Stimulated activated CD4-positive, alpha-beta T cell treated with anti-CD3 and anti-CD28 coated beads, Interleukin-1b, Interleukin-23, amount 100 ng/mL, for 1 hour (primary cell): ENCODE measurements at places on chromosomes 4 and X.

- DNase-seq, result no peak
These were observed 372.9 kb downstream of the KLHL13 start for GRCh38 chrX:117743469-117744251.

- no peak for DNase-seq
These were observed 1637.3 kb upstream of the PABPC4L start for GRCh38 chr4:135838889-135839288.

DNA sequence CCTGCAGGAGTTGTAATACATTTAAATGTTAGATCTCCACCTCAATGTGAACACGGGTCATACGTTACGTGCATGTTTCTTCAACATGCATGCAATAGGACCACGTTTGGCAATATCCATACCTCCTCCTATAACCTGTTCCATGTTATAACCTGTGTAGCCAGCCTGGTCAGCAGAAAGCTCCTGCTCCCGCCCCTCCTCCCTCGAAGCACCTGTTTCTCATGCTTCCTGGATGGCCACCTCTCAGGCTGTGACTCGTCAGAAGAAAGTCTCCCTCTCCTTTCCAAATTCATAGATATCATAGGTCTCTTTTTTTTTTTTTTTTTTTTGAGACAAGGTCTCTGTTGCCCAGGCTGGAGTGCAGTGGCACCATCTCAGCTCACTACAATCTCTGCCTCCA lies 96.5 kb downstream of the HMX1 start:
- no peak for DNase-seq

- no peak for DNase-seq
These were observed 208.6 kb upstream of the TECRL start for GRCh38 chr4:64617800-64618199.

- no peak for DNase-seq
These were observed 178.4 kb downstream of the TECRL start for GRCh38 chr4:64230709-64231310.

DNA sequence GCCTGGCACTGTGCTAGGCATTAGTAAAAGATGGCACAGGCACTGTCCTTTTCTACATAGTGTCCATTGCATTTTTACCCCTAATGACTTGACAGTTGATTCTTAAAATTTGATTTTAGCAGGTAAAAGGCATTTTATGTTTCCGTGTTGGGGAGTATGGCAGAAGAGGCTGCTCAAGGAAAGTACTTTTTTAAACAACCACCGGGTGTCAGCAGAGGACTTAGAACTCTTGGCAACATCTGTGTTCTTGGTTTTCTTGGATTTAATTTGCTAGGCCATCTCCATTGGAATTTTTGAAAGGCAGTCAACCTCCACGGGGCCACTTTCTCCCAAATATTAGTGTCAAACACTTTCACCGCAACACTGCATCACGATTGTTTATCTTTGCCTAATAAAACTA lies 102.9 kb downstream of the TSPAN7 start:
- DNase-seq, result no peak

- DNase-seq, result no peak
These were observed 2.4 kb upstream of the CFAP299 start for GRCh38 chr4:80333121-80333520.

- DNase-seq, result no peak
These were observed 354.5 kb upstream of the BOD1L1 start for GRCh38 chr4:13982010-13982409.

DNA sequence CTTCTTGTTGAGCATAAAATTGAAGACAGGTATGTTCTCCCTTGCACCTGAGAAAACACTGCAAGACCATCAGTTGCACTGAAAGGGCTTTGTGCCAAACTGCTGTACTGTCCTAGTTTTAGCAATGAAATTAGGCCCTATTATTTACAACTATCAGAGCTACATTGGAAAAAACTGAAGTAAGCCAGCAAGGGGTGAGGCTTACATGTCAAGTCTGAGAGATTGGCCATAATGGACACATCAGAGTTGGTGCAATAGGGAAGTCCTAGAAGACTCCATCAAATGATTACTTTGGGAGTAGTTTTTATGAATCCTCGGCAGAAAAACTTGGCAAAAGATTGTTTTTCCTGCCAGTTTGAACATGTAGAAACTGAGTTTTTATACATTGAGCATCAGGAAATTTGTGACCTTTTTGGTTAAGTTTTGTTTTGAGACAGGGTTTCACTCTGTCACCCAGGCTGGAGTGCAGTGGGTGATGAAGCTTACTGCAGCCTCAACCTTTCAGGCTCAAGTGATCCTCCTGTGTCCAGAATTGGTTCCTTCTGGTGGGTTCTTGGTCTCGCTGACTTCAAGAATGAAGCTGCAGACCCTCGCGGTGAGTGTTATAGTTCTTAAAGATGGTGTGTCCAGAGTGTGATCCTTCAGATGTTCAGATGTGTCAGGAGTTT lies 160.1 kb upstream of the BANK1 start:
- no peak for DNase-seq

- no peak for DNase-seq
These were observed 12.0 kb downstream of the CYP4V2 start for GRCh38 chr4:186203406-186203805.

DNA sequence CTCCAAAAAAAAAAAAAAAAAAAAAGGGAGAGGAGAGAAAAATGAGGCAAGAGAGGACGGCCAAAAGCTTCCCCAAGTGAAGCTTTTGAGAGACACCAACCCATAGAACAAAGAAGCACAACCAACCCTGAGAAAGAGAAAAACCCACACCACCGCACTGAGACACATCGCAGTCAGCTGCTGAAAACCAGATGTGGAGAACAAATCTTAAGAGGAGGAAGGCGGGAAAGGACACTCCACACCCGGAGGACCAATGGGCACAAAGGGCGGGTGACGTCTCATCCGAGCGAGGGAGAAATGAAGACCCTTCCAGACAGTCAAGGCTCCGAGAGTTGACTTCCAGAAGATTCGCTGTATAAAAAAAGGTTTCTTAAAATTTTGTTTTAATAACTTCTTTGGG lies 112.1 kb downstream of the AFAP1 start:
- no peak for DNase-seq

DNA sequence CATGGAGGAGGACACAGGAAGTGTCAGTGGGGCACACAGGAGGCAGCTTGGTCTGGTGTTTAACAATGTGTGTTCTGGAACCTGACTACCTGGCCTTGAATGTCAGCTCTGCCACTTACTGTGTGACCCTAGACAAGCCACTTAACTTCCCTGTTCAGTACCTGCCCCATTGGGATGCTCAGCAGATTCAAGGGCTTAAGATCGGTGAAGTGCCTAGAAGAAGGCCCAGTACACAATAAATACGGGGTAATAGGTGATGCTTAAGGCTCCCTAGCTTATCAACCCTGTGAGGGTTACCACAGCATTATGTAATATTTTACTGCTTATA lies 1.6 kb upstream of the CHIC2 start:
- no peak for DNase-seq

DNA sequence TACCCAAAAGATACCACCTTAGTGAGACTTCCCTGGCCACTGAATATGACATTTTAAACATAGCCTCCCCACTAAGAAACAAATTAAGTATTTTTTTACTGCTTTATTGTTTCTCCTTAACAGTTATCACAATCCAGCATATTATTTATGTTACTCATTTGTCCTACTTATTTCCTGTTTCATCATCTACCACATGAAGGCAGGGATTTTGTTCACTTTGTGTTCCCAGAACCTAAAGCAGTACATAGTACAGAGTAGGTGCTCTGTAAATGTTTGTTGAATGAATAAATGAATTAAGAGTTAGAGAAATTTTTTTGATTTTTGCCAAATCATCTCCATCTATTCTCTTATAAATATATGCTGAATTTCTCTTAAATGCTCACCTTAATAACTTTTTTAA lies 318.4 kb upstream of the GIMD1 start:
- DNase-seq, result no peak

GRCh38 chr4:75820676-75821075 lies 81.6 kb downstream of the PPEF2 start:
- no peak for DNase-seq

- DNase-seq, result no peak
These were observed 1.4 kb downstream of the CXXC4 start for GRCh38 chr4:104493081-104493831.

GRCh38 chrX:24387724-24388123 lies 27.3 kb downstream of the SUPT20HL1 start:
- DNase-seq, result no peak

GRCh38 chr4:80043541-80043940 lies 29.5 kb downstream of the ANTXR2 start:
- no peak for DNase-seq

DNA sequence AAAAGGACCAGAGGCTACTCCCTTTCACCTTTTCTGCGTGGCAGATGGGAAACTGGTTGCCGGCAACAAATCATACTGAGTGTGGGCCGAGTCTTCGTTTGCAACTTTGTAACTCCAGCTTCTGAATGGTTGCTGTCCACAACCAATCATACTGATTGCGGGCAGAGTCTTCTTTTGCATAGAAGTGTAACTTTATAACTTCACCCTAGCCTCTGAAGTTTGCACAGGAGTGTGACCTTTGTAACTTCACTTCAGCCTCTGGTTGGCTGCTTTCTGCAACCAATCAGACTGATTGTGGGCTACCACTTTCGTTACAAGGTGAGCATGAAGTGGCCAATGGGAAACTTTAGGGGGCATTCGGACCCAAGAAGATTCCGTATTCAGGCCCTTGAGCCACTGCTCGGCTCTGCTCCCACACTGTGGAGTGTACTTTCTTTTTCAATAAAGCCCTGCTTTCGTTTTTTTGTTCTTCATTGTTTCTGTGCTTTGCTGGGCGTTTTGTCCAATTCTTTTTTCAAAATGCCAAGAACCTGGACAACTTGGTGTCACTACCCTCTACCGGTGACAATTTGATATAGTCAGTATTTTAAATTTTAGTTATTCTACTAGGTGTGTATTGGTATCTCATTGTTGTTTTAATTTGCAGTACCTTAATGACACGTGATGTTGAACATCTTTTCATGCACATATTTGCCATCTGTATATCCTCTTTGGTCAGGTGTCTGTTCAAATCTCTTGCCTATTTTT lies 9.0 kb upstream of the PAGE5 start:
- DNase-seq, result no peak

GRCh38 chr4:7382634-7383014 lies 52.1 kb downstream of the PSAPL1 start:
- DNase-seq, result no peak

DNA sequence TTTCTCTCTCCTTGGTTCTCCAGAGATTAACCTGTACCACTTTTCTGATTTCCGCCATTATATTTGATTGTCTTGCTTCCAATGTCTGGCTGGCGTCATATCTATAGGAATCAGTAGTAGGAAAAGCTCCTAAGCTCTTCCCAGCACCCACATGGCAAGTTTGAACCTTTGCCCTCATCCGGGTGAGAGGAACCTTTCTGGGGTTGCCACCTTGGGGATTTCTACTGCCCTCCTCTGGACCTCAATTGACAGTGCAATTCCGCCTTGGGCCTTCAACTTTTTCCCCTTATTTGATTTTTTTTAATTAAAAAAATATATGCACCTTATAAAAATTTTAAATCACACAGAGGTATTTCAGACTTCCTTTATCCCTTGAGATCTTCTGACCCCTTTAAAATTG lies 2.0 kb upstream of the CXorf66 start:
- no peak for DNase-seq

DNA sequence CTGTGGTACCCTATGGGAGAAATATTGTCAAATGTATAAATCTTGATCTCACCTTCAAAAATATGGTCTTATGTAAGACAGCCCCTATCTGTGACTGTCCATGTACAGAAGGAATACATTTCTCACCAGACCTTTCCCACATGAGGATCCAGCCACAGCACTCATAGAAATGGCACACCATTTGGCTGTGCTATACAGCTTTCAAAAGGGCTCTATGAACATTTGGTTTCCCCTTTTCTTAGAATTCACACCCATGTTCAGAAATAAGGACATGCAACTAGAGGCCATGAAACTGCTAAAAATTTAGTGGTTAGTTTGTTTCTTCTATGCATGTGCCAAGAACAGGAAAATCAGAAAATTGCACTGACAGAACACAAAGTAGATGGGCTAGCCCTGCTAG lies 62.7 kb downstream of the ANTXR2 start:
- DNase-seq, result no peak

DNA sequence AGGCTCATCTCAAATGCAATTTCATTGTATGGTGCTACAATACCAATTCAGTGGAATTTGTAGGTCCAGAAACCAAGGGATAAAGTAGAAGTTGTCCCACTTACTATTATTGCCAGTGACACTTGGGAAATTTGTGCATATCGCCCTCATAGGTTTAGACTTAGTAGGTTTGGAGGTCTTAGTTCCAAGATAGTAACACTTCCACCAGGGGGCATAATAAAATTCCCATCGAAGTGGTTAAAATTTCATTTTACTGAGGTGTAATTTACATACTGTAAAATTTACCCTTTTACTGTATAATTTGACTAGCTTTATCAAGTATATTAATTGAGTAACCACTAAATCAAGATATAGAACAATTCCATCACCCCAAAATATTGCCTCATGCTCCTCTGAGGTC lies 174.6 kb downstream of the INPP4B start:
- DNase-seq, result no peak

GRCh38 chr4:145796346-145796745 lies 116.4 kb downstream of the C4orf51 start:
- no peak for DNase-seq

GRCh38 chrX:21745756-21746155 lies 12.2 kb downstream of the SMPX start:
- DNase-seq, result no peak

GRCh38 chr4:109576462-109576861 lies 16.4 kb downstream of the MCUB start:
- DNase-seq, result no peak

GRCh38 chr4:98609934-98610333 lies 48.5 kb downstream of the TSPAN5 start:
- no peak for DNase-seq

GRCh38 chr4:72326692-72327632 lies 242.1 kb downstream of the ADAMTS3 start:
- no peak for DNase-seq
